ENCODE measurements at places on chromosomes 5 and 9.

DNA sequence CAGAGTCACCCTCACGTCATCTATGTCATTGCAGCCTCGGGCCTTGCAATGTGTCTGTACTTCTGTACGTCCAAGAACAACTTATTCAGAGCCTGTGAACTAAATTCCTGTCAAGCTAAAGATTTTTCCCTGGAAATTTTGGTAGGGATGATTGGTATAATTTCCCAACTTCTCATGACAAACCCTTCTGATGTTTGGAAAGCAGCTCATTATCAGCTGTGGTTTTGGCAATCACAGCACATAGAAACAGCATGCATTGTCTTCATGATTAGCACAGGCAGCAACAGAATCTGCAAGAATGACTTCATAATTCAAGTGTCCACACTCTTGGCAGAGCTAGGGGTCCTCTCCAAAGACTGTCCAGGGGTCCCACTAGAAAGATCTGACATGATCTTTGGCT lies 49.5 kb downstream of the APBA1 start:
- DNase-seq, result no peak

GRCh38 chr5:18393565-18394442 lies 759.5 kb downstream of the TAF11L14 start:
- peak; percentile 15 for DNase-seq

GRCh38 chr5:169649486-169649885 lies 12.4 kb downstream of the DOCK2 start:
- no peak for DNase-seq

DNA sequence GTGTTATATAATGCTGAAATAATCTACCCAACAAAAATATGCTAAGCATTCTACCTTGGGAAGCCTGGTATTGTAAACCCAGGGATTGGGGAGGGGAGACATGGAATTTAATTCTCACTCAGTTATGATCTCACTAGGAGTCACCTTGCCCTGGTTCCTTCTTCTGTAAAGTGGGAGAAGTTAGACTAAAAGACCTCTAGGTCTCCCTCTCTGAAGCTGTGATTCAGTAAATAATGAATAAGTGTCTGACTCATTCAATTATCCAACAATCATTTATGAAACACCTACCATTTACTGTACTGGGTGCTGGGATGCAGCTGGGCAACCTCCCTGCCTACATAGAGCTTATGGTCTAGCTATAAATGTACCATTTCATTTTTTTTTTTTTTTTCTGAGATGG lies 20.2 kb upstream of the SPARC start:
- no peak for DNase-seq

- no peak for DNase-seq
Observed at GRCh38 chr5:38032149-38032548, 192.3 kb upstream of the GDNF start.

- DNase-seq, result no peak
Observed at GRCh38 chr9:85451680-85452079, 290.1 kb downstream of the AGTPBP1 start.

DNA sequence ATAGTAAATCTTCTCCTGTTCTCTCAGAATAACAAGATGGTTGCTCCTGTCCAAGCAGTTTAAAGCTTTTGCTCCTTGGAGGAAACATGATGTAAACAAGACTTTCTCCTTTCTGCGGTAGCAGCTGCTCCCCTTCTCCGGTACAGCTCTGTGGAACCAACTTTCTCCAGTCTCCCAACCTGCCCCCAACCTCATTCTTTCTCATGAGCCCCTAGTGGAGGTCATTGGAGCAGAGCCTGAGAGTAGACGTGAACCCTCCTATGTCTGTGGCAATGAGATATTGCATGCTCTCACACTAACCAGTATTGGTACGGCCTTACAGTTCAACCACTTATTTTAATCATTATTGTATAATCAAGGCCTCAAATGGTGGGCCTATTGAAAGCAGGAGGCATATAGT lies 483.8 kb upstream of the CDH10 start:
- DNase-seq, result no peak

DNA sequence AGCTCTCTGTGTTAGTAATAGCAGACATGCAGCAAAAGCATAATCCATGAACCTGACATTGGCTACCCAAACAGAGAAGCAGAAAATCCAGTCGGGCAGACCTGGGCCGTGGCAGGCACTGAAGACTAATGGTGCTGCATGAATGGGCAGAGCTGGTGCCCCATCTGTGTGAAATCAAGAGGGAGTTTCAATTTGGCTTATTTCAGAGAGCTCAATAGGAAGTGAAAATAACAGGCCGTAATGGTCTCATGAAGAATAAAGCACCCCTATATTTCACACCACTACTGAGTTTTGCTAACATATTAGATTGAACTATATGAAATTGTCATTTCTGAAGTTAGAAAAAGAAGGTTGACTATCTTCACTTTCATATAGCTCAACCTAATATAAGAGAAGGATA lies 149.7 kb downstream of the ENC1 start:
- no peak for DNase-seq

- no peak for DNase-seq
Observed at GRCh38 chr5:88833371-88834130, 49.4 kb downstream of the MEF2C start.

GRCh38 chr5:101783241-101784013 lies 512.7 kb downstream of the SLCO4C1 start:
- no peak for DNase-seq

GRCh38 chr9:93437996-93438395 lies 13.5 kb upstream of the FAM120A start:
- no peak for DNase-seq

DNA sequence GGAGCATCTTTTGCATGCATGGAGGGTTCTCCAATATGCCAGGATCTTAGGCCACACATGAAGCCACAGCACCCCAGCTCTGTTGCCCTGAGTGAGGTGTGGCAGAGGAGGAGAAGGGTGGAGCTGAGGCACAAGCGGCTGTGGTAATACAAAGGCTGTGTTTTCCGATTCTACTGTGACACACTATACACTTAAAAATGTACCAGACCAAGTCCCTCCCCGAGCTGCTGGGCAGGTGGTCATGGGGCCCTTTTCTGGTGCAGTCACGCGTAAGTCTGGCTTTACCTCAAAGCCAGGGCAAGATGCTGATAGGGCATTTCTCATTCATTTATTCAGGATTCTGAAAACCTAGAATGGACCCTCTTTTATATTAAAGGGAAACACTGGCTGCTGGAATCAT lies 3.7 kb downstream of the ADGRV1 start:
- no peak for DNase-seq

DNA sequence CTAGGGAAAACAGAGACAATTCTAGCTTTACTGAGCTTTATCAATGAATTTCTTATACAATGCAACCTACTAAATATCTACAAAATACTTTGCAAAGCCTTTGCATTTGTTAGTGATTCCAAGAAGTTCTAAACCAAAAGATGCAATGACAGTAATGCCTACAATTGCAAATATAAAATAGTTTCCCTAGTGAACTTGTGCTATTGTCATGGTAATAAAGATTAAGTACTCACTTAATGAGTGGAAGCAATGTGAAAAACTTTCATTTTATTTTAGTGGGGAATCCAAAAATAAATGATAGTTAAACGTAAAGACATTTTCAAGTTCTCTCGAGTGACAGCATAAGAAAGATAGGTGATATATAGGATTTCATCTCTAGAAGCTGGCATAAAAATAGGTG lies 270.5 kb upstream of the CTNND2 start:
- no peak for DNase-seq

DNA sequence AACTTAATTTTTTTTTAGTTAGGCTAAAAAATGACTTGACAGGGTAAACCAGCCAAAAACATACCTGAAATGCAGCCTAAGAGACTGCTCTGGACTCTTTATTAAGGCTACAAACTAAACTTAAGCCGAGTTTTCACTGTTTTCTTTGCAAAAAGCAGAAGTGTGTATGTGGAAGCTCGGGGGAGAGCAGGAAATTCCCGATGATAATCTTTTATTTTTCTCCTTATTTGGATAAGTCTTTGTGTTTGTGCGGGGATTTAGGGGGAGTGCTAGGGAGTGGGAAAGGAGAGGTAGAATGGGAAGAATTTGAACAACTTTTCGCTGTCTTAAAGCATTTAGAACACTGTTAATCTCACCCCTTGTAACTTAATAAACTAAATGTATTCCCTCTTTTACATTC lies 30.7 kb upstream of the GPR21 start:
- DNase-seq, result no peak

DNA sequence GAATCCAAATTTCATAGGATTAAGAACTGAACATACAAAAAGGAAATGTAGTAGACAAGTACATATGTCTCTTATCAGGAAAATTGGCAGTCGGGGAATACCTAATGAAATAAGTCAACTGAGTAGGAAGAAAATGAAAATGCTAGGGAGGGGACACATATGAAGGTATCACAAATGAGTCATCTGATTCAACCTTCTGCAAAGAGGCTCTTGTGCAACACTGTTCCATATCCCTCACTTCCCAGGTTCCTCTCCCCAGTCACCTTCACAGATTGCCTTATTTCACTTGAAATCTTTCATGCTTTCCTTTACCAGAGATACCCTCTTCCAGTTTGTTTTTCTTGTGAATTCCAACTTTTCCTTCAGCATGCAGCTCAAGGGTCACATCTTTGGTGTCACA lies 139.0 kb downstream of the RFX3 start:
- DNase-seq, result no peak

GRCh38 chr9:133387680-133388079 lies 11.5 kb downstream of the STKLD1 start:
- peak; percentile 17 for DNase-seq

- no peak for DNase-seq
Observed at GRCh38 chr9:2781336-2781735, 62.6 kb downstream of the PUM3 start.

- no peak for DNase-seq
Observed at GRCh38 chr9:127077644-127077946, 44.8 kb downstream of the ANGPTL2 start.

- no peak for DNase-seq
Observed at GRCh38 chr5:96717874-96718273, 55.7 kb downstream of the CAST start.

DNA sequence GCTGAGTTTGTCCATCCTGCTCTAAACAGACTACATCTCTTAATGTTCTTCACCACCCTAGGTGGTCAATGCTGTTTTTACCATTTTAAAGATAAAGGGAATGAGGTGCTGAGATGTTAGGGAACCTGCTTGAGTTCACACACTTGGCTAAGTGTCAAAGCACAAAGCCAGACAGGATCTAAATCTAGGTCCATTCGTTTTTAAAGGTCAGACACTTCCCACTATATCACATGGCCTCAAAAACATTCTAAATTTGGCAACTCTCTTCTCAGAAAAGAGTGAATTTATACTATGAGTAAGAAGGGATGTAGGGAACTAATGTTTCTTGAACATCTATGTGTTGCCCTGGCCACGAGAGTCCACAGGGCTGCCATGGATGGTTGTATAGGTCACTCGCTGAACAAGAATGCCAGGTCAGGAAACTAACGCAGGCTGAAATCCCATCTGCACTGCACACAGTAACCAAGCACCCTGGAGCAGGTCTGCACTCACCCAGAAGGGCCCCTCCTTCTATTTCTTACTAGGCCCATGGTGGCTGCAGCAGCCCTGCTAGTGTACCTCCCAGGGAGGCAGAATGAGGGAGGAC lies 213.0 kb downstream of the SPOCK1 start:
- DNase-seq, result no peak

GRCh38 chr5:96117771-96118651 lies 156.4 kb upstream of the ELL2 start:
- DNase-seq, result peak; percentile 98

GRCh38 chr9:20191228-20191840 lies 402.5 kb upstream of the SLC24A2 start:
- no peak for DNase-seq

DNA sequence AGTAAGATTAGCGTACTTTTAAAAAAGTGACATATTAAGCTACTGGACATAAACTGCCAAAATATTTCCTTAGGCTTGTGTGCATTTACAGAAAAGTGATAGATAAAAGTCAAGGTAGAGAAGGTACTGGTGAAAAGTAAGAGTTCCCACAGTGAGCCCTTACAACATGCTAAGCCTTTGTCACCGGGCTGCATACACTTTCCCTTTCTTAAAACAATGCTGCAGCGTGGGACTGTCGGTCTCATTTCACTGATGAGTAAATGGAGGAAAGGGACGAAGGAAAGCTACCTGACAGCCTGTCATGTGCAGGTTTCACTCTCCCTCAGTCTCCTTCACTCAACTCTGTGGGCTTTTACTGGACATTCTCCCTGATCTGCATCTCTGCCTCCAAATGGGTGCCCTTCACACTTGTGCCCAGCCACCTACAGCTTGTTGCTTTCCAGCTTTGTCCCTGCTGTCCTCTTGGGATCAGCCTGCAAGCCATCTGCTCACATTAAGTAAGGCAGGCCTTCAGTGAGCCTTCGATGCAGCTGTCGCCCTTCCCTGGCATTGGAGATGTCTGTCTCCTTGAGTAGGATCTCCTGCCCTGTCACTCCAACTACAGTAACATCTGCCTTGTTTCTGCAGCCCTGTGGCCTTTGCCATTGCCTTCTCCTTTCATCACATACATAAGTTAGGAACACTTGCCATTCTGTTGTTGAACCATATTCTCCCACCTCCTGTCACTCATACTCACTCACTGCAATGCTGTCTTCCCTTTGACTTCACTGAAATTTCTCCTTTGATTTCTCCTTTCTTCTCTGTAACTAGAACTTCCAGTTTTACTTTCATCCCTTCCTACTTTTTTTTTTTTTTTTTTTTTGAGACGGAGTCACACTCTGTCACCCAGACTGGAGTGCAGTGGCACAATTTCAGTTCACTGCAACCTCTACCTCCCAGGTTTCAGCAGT lies 9.3 kb upstream of the ROPN1L start:
- DNase-seq, result no peak

DNA sequence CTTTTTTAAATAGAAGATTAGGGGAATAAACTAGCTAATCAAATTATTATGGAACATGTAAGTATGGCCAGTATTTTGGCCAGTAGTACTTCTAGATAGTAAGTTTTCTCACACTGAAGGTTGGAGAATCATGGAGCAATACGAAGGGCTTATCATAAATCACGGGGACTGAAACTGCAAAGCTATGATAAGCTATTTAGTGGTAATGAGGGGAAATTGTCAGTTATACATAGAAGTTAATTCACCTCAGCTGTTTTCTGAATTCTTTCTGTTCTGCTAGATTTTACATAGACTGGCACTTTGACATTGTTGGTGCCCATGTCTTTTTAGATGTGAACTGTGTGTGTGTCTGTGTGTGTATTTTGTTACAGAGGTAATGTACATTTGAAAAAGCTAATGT lies 34.5 kb upstream of the FAM151B start:
- no peak for DNase-seq

GRCh38 chr9:135575995-135576631 lies 14.6 kb downstream of the PAEP start:
- no peak for DNase-seq

GRCh38 chr9:107976767-107977166 lies 487.2 kb upstream of the KLF4 start:
- DNase-seq, result no peak

All from HepG2 (cell line).